ENCODE measurements at places on chromosomes 12 and 14.
A peak's percentile ranks its signal among the peaks of the same experiment; 100 is the strongest.

DNA sequence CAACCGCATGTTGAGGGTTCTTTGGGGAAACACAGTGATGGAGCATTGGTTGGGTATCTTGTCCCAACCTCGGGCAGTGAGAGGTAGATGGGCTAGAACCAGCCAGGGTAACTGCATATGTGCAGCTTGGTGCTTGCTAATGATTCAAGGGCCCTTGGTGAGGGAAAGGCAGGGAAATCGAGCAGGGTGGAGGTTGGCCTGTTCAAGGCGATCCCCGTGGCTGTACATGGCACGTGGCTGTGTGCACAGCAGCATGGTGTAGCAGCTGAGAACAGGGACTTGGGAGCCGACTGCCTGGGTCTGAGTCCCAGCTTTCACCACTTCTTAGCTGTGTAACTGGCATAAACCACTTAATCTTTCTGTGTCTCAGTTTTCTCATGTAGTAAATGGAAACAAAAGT, 45.5 kb upstream of the OAS1 start:
- DNase-seq = no peak

GRCh38 chr12:54606556-54606955, 18.1 kb upstream of the PPP1R1A start:
- no peak for DNase-seq

DNA sequence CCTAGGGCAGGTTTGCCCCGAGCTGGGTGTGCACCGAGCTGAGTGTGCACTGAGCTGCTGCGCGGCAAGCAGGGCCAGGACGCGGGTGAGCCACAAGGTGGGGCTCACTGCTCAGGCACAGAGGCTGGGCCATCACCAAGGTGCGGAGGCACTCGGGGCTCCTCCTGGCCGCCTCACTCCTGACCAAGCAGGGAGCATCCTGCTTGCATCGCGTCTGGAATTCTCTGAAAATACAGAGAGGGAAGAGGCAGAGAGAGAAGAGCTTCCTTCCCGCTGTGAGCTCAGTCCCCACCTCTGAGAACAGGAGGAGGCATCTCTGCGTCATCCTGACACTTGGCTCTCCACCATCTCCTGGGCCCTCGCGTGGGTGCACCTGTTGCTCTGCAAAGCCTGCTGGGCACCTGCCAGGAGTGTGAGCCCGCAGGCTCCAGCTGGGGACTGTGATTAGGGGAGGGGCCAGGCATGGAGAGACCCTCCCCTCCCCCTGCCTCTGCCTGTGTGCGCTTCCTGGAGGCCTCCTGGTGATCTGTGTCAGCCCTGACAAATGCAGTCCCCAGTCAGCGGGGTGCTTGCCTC, 116.3 kb downstream of the GLT1D1 start:
- DNase-seq = no peak

GRCh38 chr14:56422703-56423213, 156.8 kb upstream of the TMEM260 start:
- peak; percentile 10 for DNase-seq

GRCh38 chr14:22978981-22979671, 3.2 kb downstream of the AJUBA start:
- DNase-seq = no peak

DNA sequence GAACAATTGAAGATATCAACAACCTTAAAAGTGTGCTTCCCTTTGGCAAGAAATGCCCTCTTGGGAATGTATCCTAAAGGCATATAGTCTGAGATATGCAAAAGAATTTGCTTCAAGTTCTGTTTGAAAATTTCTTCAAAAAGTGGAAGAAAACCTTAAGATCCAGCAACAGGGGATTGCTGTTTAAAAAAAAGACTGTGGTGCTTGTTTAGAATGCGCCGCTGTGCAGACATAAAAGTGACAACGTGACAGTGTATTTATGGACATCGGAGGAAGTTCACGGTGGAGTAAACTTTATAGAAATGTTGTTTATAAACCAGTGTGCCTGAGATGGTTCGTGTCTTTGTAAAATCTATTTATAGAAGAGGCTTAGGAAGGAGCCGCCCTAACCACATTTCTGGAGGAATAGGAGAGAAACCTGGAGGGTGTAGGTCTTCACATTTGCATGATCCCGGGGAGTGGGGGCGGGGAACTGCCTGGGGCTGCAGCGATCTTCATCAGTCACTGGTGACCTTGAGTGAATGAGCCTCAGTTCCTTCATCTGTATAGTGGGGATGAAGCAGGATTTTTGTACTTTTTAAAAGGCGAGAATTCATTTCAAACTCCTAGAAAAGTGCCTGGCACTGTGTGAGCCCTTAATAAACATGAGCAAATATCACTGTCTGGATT, 27.5 kb downstream of the ADGRD1 start:
- no peak for DNase-seq

DNA sequence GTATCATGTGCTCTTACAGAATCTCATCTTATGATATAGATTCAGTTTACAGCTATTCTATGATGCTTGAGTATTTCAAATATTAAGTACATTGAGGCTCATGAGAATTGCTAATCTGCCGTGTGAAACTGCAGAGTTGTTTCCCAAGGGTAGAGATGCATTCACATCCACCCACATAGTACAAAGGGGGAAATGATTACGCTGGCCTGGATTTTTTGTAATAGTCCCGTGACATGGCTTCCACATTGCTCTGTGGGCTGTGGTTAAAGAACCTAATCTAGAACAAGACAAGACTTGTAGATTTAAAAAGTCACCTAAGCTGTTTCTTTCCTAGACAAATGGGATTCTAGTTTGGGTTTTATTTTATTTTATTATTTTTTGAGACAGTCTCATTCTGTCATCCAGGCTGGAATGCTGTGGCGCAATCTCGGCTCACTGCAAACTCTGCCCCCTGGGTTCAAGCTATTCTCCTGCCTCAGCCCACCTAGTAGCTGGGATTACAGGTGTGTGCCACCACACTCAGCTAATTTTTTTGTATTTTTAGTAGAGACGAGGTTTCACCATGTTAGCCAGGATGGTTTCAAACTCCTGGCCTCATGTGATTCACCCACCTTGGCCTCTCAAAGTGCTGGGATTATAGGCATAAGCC, 13.0 kb upstream of the RIOX1 start:
- no peak for DNase-seq
